T-helper 17 cell (primary cell): ENCODE measurements at places on chromosomes 6 and 20.

DNA sequence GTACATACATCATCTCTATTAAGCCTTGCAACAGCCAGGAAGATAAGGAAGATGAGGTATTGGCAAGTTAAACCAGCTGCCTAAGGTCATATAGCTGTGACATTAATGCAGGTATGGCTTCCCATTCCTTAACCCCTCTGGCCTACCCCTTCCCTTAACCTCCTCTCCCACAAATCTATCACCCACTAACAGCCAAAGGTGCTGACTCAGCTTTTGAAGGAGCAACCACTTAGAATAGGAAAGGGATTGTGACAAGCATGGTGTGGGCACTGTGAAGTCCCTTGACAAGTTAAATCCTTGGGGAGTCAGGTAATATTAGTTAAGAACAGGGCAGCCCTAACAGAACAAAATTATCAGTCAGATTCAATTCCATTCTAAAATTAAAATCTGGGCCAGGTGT lies 5.4 kb upstream of the SH3BGRL2 start:
- no peak for DNase-seq

DNA sequence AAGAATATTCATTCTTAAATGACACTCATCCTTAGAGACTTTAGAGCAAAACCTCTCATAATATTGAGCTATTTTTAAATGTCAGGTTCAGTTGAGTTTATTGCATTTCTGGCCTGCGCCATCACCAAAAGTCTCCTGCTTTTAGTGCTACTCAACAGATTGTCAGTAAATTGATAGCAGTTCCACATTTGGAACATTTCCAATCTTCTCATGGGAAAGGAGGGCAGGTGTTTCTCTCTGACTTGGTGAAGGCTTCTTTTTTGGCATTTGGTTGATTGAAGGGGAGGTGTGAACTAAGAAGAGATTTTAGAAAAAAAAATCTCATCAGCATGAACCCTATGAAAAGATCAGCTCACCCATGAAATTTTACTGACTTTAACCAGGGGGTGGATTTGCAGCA lies 125.9 kb upstream of the INSM1 start:
- DNase-seq, result no peak

GRCh38 chr6:134517868-134518267 lies 200.0 kb upstream of the SGK1 start:
- no peak for DNase-seq

- no peak for DNase-seq
Measured at GRCh38 chr6:75494290-75494689, 690 bp upstream of the FILIP1 start.

DNA sequence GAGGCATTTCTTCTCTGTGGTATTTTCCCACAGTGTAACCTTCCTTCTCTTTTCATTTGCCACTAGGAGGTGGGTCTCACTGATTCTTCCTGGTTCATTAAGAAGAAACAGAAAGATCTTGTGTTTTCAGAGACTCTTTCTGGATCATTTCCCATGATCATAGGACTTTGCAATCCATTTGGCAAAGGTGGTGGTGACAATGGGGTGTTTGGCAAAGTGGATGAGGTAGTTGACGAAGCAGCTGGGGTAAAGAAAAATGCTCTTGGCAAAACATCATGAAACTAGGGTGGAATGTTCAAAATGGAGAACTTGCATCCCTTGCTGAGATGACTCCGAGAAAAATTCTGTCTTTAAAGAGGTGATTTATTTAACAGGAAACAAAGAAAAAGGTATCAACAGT lies 50.6 kb downstream of the TRAF3IP2 start:
- no peak for DNase-seq

DNA sequence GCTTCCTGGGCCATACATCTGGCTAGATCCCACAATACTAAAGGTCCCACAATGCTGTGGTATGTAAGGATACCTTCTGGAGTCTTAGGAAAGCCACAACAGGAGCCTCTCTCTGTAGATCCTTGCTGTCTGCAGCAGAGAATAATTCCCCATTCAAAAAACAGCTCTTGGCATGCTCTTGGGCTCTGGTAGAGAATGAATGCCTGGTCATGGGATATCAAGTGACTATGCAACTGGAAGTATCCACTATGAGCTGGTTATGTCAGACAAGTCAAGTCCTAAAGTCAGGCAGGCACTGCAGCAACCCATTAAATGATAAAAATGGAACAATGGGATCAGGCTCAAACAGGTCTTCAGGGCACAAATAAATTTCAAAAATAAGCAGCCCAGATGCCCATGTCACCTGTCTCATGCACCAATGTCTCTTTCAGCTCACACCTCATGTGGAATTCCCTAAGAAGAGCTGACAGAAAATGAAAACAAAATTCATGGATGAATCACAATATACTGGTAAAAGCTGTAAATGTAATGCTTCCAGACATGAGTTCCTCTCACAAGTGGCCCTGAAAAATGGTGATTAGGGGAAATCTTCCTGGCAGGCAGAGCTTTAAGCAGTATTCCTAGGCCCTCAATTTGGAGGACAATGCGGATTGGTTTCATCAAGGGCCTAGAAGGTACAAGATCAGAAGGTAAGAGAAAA lies 4.3 kb downstream of the AK9 start:
- no peak for DNase-seq

DNA sequence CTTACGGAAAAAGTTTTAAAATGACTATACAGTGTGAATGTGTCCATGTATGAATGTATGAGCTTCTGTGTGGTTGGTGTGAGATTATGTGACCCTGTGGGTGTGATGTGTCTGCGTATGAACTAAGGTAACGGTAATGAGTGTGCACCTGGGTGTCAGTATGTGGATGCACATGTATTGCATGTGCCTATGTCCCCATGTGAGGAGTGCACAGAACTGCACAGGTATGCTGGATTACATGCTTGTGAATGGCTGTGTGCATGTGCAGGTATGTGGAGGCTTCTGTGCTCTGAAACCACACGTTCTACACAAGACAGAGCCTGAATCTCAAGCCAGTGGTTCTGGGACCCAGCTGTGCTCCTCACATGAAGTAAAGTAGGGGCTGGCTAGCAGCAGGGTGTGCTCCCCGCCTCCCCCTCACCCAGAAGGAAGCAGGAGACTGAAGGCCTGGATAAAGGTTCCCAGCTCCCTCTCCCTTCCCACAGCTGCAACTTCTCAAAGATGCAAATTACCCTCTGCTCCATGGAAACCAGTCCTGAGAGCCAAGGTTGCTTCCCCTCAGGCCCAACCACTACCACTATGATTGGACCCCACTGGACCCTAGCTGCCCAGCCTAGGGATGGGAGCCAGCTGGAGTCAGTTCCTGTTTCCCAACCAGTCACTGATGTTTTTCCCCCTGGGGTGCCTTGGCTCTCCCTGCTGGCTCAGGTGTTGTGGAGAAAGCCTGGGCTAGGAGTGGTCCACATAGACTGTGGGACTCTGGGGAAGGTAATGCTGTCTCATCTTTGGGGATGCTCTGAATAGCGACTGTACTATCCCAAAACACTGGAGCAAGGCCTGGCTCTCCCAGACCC lies 24.8 kb upstream of the SPDEF start:
- no peak for DNase-seq

DNA sequence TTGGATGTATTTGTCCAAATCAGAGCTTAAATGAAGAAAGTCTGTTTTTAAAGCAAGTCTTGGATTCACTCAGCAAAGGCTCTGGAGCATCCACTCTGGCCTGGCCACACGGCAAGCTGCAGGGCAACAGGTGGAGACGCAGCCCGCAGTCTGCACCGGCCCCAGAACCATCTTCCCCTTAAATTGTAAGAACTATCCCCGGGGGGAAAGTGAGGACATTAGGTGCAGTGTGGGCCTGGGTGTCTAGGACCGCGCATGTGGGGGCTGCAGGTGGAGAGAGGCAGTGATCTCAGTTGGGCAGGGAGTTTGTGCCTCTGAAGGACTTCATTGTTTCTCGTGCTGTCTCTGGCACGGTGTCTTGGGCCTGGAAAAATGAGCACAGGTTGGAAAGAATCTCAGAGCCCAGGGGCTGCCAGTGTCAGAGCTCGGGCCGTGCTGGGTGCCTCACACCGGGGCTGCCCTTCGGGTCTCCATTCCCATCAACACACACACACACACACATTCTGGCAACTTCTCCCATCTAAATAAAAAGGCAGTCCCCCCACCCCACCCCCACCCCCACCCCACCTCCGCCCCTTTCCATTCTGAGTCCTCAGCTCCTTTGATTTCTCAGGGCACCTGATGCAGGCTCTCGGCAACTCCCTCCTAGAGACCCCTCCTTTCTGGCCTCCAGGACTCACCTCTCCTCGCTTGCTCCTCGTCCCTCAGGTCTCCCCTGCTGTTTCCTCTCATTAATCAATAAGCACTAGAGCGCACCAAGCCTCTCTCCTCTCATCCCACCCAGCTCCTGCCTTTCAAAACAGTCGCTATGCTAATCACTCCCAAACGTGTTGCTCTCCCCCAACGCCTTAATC lies 48.4 kb downstream of the FOXF2 start:
- no peak for DNase-seq

- no peak for DNase-seq
Measured at GRCh38 chr20:46202766-46203509, 84.8 kb downstream of the CD40 start.

GRCh38 chr6:13427316-13427715 lies 60.1 kb downstream of the GFOD1 start:
- no peak for DNase-seq
